ENCODE measurements at places on chromosomes 7 and 10. TPM values are rescaled to one million over a fixed set of nuclear protein-coding genes. Genes with fewer than 3 reads are reported as not detected.
A peak's percentile ranks its signal among the peaks of the same experiment; 100 is the strongest.

GRCh38 chr7:87267239-87267900 is 47.8 kb upstream of the TMEM243 start:
- no peak for DNase-seq

GRCh38 chr7:105916603-105917002 is 40.2 kb upstream of the ATXN7L1 start:
- DNase-seq: no peak

GRCh38 chr7:87220026-87220733 is 648 bp upstream of the TMEM243 start:
- peak; percentile 68 for DNase-seq

GRCh38 chr7:13106513-13106912 is 419.1 kb downstream of the ARL4A start:
- no peak for DNase-seq

DNA sequence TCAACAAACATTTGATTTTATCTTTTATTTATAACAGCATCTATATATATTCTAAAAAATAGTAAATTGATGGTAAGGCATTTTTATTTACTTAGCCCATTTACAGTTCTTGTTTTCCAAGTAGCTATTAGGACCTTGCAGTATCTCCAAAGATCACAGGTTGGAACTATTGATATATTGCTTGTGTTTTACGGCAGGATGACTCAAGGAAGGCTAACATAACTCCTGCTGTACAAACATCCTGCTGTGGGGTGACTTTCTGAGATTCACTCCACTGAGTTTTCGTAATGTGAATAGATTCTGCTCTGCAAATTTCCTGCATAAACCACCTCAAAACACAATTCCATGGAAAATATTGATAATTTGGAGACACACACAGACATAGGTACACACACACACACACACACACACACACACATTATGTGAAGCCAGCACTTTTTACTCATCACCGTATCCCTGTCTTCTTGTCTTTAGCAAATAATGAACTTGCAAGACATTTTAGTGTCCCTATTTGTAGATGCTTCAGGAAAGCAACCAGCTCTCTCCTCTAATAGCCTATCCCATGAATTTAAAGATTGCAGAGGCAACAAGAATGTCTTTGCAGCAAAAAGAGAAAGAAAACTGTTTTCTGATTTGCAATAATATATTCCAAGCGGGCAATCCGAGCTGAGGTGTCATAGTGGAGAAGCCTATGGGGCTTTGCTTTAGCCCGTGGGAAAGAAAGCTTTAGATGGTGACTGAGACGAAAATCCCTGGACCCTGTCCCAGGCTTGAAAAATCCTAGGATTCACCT is 722 bp downstream of the AGR2 start:
- DNase-seq: no peak

GRCh38 chr10:110357252-110357780 is 52.6 kb upstream of the SMNDC1 start:
- DNase-seq: peak; percentile 60

DNA sequence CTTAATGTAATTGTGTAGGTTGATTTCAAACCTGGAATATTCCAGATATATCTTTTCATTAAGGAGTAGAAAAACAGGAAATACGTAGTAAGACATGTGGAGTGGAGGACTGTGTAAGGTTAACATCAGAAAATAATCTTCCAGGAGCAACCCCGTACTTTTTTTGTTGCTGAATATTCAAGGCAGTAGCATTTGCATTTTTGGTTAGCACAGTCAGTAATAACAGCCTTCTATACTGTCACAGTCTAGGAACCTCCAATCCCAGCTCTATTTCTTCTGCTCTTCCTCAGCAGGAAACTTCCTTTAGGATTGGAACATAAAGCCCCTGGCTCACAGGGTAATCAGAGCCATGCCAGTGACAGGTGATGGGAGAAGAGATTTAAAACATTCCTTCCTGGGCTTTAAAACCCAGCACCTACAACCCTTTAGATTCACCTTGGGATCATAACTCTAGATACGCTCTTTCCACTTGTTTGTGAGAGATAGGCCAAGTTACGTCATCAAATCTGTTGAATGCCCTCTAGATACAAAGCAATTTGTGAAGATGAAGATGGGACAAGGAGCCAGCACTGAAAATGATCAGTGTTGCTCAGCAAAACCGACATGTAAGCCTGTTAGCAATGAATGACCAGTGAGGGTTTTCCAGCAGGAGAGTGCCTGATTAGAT is 248.5 kb upstream of the NPY start:
- no peak for DNase-seq

- no peak for DNase-seq
These were observed 6.7 kb downstream of the SKAP2 start for GRCh38 chr7:26857506-26858240.

DNA sequence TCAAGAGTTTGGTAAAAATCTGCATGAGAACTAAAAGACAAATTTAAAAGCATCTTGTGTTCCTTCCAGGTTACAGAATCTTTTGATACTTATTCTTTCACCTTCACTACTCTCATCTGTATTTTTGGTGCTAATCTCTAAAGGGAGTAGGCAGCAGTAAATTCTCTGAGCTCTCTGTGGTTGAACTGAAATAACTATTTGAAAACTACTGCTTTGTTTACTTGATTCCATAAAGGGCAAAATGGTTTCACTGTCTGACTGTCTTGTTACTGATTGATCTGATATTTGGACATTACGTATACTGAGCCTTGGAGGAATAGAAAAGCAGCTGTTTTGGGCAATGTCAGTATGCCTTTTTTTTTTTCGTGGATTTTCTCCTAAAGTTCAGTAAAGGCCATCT is 103.3 kb downstream of the CHRM2 start:
- no peak for DNase-seq

- no peak for DNase-seq
These were observed 18.1 kb downstream of the PSAP start for GRCh38 chr10:71832967-71833366.

DNA sequence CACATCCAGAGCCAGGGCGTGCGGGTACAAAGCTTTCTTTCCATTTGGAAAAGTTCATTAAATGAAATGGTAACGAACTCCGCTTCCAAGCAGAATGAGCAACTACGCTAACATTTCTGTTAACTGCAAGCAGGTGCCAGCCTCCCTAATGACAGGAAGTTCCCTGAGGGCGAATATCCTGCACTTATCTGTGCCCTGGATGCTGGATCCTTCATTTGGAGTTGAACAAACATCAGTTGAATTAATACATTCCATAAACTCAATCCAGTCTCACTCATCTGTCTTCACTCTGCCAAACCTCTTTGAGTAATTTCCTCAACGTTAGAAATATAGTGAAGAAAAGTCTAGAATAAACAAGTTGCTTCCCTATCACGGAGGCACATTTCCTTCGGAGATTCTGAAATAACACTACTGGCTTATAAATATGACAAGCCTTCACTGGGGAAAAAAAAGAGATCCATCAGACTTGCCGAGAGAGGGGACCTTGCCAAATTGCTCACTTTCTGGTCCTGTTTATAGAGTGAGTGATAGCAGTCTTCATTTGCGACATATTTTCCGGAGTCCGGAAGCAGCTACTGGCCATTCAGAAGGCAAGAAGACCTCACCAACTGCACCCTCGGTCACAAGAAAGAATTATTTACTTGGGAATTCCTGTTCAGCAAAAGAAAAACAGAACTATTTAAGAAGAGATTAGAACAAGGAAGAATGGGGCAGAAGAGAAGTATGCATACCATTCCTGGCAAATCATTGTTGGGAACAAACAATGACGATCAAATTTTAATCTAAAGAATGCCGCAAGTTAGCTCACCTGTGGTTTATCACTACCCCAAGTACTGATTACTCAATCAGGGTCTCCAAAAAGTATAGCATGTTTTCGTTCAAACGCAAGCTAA is 196.4 kb downstream of the FAM107B start:
- no peak for DNase-seq

DNA sequence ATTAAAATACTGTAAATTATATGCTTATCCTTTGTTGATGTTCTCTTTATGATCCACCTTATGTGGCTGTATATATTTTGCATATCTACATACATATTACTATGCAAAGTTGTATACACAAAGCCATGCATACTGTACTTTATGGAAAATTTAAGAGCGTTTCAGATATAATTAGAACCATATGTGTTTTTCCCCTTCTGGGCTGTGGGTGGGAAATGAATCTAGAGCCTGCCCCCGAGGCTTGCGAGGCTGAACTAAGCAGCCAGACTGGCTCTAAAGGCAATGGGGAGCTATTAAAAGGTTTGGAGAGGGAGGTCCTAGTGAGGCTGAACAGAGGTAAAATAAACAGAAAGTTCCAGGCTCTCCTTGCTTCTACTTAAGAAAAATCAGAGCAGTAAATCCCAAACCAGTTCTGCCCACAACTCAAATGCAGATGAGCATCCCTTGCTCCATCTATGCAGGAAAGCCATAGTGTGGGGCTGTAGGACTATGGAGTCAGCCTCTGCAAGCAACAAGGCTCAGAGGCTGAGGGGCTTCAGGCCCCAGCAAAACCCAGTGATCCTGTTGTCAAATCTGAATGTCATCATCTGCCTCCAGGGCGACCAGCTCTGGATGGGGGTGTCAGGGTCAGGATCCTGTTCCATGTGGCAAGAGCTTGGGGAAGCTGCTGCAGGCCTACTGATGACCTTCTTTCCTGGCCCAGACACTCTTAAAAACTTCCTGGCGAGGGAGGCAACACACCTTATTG is 14.1 kb upstream of the DDIT4 start:
- DNase-seq: no peak

- DNase-seq: no peak
These were observed 193.3 kb downstream of the HERPUD2 start for GRCh38 chr7:35501681-35502080.

- DNase-seq: no peak
These were observed 32.0 kb downstream of the SNX8 start for GRCh38 chr7:2282185-2282751.

DNA sequence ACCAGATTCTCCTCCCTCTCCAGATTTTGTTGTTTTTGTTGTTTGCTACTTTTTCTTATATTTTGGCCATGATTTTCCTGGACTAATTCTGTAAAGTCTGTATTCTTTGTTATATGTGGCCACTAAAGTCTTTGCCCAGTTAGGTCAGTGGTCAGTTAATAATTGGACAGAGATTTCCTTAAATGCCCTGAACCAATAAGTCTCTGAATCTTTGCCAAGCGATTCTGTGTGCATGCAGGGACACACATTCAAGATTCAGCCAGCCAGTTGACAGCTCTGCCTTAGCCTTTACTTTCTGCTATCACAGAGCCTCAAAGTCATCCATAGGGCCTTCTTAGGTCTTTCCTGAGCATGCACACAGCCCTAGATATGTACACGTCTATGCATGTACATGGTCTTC is 11.0 kb upstream of the COL17A1 start:
- DNase-seq: no peak

DNA sequence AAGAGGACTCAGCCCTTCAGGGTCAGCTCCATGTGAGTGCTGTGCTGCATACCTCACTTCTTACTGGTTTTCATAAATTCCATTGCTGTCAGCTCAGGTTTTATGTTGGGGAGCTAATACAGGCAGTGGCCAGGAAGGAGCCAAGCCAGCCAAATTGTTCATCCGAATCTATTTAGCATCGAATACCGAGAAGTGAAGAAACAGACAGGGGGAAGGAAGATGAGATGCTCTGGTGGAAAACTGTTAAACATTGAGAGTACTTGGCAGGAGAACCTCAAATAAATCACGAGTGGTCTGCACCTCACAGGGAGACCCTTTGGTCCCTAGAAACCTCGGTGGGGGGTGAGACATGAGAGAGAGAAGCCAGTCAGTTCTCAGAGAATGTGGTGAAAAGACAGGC is 196.0 kb upstream of the TMEM72 start:
- no peak for DNase-seq

Gene GSTO1
- total RNA-seq: 131 TPM

Gene FAM13C
- total RNA-seq: 29.2 TPM

Gene SUN3
- total RNA-seq: not detected

Gene CALHM1
- not detected for total RNA-seq

Gene INHBA
- total RNA-seq: 18.4 TPM

Gene SPOCK2
- 1.8 TPM for total RNA-seq

Gene UCMA
- total RNA-seq: not detected

Gene FRMPD2
- total RNA-seq: not detected

Gene FUOM
- total RNA-seq: not detected

Gene GRID2IP
- not detected for total RNA-seq

Gene ITIH2
- not detected for total RNA-seq

Gene FAM180A
- total RNA-seq: 12.6 TPM

Data from uterus (tissue), 4 donors.